Endothelial cell (in vitro differentiated cells): ENCODE measurements at places on chromosomes 2 and 18. TPM values are rescaled to one million over a fixed set of nuclear protein-coding genes. Genes with fewer than 3 reads are reported as not detected.

DNA sequence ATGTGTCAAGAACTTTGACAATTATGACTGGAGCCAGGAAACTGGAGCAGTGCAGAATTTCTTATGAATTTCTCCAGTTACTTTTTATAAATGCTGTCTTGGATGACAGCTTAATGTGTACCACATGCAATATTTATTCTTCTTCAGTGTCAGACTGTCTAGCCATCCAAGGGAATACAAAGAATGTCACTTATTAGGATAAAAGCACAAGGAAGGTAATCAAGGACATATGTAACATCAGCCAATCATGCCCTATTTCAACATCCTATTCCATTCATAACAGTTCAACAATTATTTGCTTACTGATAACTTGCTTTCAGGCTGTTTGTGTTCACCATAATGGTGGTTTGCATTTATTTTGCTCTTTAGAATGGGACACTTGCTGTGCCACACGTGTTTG, 139.8 kb downstream of the OLA1 start:
- DNase-seq: no peak

The KLHL41 gene
- total RNA-seq: 0.10 TPM

DNA sequence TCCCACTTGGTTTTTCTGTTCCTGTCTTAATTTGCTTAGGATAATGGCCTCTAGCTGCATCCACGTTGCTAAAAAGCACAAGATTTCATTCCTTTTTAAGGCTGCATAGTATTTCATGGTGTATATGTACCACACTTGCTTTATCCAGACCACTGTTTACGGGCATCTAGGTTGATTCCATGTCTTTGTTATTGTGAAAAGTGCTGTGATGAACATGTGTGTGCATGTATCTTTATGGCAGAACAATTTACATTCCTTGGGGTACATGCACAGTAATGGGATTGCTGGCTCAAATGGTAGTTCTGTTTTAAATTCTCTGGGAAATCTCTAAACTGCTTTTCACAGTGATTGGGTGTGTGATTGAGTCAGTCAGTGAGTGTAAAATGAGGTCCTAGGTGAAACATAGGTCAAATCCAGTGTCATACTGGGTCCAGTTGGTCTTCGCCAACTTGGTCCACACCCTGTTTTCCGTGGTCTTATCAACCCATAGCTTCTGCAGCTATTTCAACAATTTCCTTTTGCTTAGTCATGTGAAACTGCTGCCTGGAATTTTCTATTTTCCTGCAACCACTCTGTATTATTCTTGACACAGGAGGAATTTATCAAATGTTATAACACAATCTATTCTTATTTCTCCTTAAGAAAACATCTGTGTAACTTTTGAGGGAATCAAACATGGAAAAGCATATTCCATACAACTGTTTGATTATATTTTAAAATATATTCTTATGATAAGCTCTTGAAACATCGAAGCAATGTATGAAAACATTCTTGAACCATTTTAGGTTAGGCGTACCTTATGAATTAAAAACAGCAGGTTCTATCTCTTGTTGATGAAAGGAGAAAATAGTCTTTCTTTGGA, 82.9 kb downstream of the ADCYAP1 start:
- DNase-seq: no peak

- DNase-seq: no peak
These were observed 76.8 kb upstream of the EPC2 start for GRCh38 chr2:148567716-148568115.

DNA sequence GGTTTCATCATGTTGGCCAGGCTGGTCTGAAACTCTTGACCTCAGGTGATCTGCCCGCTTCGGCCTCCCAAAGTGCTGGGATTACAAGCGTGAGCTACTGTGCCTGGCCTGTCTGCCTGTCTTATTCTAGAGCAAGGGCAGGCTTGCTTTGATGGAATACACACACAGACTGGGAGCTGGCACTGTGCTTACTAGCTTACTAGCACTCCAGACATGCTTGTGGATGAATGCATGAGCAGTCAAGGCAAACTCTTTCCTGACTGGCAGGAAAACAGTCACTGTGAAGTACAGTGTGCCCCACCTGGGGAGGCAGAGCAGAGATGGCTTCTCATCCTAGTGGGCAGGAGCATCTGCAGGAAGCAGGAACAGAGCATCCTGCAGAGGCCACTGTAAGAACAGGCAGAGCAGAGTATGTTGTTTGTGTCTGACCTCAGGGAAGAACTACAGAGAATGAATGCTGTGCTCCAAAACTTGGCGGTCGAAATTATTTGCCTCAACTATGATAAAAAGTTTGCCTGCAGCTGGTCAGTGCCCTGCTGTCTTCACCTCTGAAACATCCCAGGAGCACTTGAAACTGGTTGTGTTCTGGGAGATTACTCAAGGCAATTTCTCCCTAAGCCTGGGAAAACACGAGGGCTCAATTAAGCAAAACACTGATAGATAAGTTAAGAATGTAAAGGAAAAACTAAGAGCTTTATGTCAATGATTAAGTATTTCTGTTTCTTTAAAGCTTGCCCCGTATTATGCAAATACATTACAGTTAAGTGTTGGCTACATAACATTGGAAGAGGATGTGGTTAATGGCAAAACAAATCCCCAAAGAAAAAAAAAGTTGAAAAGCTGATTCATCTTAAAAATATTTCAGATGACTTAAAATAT, 102.4 kb downstream of the VAPA start:
- DNase-seq: no peak

GRCh38 chr2:22375096-22375495, 1009.9 kb upstream of the KLHL29 start:
- DNase-seq: peak; percentile 26

GRCh38 chr18:77700051-77700450, 450.4 kb downstream of the GALR1 start:
- DNase-seq: no peak

DNA sequence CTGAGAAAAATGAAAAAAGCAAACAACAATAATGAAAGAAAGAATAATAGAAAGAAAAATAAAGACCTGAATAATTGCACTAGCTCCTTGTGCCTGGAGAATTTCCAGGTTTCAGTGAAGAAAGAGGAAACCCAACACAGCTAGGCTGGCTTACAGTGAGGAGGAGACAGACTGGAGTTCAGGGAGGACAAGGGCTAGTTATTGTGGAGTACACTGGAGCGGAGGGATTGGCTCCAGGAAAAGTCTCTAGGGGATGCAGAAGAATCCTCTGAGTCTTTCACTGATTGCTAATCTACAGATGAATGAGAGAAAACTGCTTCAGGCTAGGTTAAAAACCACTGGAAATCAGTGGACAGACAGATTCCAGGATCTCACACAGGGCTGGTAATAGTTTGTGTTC, 163.6 kb upstream of the RBMS1 start:
- DNase-seq: no peak

- DNase-seq: no peak
These were observed 6.6 kb downstream of the CAPN10 start for GRCh38 chr2:240593026-240593702.

- no peak for DNase-seq
These were observed 62.9 kb downstream of the COL6A3 start for GRCh38 chr2:237351046-237351445.

DNA sequence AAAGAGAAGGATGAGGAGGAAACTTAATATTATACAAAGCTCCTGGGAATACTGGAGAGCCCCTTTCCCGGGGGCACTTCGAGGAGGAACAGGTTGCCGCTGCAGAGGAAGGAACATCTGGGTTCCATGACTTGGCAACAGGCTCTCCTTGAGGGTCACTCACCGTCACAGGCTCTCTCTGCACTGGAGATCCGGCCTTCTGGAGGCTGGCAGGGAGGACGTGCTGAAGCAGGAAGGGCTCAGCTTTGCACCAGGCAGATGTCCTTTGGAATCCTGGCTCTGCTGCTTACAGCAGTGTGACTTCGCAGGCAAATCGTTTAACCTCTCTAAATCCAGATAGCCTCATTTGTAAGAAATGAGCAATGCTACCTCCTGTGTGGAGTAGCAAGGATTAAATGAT, 2.9 kb upstream of the DPYSL5 start:
- DNase-seq: no peak
